ENCODE measurements at places on chromosomes 7 and 10. TPM values are rescaled to one million over a fixed set of nuclear protein-coding genes. Genes with fewer than 3 reads are reported as not detected.

DNA sequence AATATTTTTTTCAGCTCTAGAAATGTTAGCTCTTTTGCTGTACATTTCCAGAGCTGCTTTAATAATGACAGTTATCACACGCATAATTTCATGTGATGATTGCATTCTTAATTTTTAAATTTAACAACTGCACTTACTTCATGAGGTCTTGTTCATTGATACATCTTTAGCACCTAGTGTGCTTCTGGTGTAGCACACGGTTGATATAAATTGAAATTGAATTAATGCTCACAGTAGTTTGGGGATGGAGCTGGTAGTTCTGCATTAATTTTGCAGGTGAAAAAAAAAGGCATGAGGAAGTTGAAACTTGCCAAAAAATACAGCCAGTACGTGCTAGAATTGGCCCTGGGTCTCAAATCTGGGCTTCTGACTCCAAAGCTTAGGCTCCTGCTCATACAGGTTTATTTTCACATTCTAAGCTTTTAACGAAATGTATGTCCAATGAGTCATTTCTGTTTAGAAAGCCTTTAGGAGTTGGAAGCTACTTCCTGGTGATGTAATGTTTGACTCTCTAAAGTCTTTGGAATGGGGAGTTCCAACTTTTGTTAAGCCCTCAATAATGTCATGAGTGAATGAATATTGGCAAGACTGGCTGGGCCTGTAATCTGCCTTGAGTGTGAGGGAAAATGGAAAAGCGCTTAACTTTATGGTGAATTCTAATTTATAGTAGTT, 62.5 kb downstream of the DAGLB start:
- DNase-seq: no peak

- no peak for DNase-seq
Measured at GRCh38 chr10:28631896-28632583, 45.3 kb upstream of the BAMBI start.

DNA sequence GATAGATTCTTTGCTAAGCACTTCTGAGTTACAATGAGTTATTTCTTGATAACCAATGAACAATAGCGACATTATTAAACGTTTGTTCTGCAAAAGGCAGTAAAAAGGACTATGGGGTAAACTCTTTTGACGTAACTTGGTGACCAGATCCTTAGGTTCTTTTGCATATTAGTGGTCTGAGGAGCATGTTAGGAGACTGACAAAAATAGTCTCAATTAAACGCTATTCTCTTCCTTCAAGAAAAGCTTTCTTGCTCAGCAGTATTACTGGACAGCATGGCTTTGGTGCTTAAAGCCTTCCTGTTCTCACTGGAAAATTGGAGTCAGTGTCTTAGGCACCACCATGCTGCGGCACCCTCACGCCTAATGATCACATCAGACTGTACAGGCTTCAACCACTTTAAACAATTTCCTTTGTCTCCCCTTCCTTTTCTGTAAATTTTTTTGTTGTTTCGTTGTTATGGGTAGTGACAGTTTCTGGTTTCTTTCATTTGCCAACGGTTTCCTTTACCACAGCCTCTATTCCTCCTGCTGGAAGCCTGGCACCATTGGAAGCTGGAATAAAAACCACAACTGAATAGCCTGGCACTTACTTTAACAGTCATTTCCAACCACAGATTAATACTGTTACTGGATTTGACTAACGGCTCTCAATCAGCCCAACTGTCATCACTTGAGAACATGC, 49.2 kb upstream of the FAM133B start:
- DNase-seq: no peak

GATAD1 gene
- polyA plus RNA-seq: 14.3 TPM

GRCh38 chr10:104096692-104097091, 11.0 kb upstream of the COL17A1 start:
- DNase-seq: no peak

TBC1D12 gene
- polyA plus RNA-seq: 6.6 TPM

- DNase-seq: no peak
Measured at GRCh38 chr10:1549591-1550290, 187.6 kb downstream of the ADARB2 start.

ADRA2A gene
- 0.13 TPM for polyA plus RNA-seq

DNA sequence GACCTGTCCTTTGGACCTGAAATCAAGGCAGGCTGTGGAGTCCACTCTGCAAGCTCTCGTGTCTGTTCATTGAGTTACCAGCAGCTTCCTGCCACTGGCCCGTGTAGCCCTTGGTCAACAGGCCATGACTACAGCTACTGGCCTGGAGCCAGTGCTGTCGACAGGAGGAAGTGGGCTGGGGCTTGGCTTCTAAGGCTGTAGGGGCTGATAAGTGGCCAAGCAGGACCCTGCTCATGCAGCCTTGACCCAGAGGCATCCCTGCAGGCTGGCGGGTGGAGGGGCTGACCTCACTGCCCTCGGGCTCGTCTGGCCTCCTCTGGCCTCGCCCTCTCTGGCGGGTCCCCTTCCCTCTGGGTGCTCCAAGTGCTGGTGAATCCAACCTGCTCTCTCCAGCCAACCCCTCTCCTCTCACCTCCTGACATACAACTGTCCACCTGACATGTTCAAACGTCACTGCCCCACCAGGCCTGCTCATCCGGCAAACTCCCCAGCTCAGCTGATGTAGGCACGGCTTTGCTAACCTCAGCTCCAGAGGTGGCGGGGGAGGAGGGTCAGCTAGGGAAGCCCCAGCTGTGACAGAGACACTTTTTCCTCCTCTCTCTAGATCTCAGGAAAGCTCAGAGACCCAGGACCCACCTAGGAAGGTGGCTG, 188.6 kb upstream of the LYZL2 start:
- peak; percentile 87 for DNase-seq

DNA sequence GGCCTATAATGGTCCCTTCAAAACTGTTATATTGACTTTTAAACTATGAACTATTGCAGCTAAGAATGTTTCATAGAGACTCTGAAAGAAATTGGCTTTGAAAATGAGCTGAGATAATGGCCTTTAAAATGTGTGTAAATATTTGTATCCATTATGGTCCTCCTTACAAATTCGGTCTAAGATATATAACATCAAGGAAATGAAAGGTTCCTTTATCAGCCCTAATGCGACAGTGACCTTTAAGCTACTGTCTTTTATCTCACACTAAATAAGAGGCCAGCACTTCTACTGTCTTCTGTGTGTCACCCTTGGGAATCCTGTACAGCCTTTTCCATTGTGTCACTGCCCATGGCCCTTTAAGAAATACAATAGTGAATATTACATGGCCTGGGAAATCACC, 19.5 kb downstream of the COL28A1 start:
- no peak for DNase-seq

FAS gene
- 28.5 TPM for polyA plus RNA-seq

C10orf67 gene
- not detected for polyA plus RNA-seq

DNA sequence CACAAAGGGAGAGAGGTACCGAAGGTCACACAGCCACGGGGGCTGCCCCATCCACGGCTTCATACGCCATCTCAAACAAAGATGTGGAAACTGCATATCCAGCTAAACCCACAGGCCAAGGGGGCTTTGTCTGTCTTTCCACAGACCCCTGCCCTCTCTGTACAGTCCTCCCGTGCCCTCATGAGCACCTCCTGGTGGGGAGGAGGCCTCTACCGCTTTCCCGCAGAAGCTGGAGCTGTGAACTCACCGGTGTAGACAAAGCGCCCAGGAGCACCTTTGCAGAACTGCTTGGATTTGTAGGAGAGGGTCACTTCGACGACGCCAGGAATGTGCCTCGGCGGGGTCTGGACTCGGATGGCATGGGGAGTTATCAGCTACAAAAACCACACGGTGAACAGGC, 97.2 kb downstream of the EBF3 start:
- DNase-seq: no peak

LLCFC1 gene
- not detected for polyA plus RNA-seq

- no peak for DNase-seq
Measured at GRCh38 chr7:11779864-11780674, 51.9 kb downstream of the THSD7A start.

UCN3 gene
- 0.75 TPM for polyA plus RNA-seq

- DNase-seq: no peak
Measured at GRCh38 chr10:61918140-61918539, 16.6 kb downstream of the ARID5B start.

ZNF804B gene
- polyA plus RNA-seq: not detected

GRCh38 chr7:94398841-94399240, 4.1 kb downstream of the COL1A2 start:
- DNase-seq: no peak

DNAH11 gene
- polyA plus RNA-seq: not detected

- DNase-seq: no peak
Measured at GRCh38 chr7:129368389-129368986, 65.7 kb upstream of the STRIP2 start.

DNA sequence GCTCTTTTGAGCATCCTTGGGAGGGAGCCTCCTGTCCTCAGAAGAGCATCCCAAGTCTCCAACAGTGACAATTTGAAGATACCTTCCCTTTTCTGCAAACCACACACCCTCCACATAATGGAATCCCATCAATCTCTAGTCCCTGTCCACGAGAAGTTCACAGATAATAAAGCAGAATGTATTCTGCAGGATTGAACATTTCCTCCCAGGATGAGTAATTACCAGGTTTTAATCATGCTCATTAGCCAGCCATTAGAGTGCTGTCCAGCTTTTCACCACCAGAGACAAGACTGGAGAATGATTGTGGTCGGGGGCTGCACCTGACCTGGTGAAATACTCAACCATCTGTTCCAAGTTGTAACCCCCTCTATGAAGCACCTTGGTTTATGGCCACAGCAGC, 958.6 kb downstream of the KCNMA1 start:
- no peak for DNase-seq

NPY4R gene
- not detected for polyA plus RNA-seq

CARD11 gene
- 1.3 TPM for polyA plus RNA-seq

LRWD1 gene
- polyA plus RNA-seq: 13.4 TPM

BHLHA15 gene
- polyA plus RNA-seq: 0.36 TPM

- no peak for DNase-seq
Measured at GRCh38 chr10:30701451-30702173, 72.1 kb upstream of the LYZL2 start.

All from aorta (tissue), 5 donors.